Endothelial cell of umbilical vein (primary cell): ENCODE measurements at places on chromosomes 13 and 19.

DNA sequence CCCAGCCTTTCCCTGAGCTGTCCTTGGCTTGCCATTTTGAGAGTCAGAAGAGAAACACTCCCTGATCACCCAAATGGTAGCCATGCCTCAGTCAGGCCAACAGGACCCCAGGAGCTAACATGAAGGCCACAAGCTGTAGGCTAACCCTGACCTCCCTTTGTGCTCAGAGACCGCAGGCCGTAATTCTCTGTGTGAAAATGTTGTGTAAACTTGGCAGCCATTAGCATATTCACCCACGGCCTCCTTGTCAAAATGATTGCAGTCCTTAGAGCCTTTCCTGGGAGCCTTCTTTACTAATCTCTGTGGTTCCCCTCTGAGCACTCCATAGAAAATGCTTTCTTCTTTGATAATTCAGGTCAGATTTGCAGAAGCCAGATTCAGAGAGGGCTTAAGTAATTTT, 418.9 kb downstream of the COG6 start:
- no peak for DNase-seq

DNA sequence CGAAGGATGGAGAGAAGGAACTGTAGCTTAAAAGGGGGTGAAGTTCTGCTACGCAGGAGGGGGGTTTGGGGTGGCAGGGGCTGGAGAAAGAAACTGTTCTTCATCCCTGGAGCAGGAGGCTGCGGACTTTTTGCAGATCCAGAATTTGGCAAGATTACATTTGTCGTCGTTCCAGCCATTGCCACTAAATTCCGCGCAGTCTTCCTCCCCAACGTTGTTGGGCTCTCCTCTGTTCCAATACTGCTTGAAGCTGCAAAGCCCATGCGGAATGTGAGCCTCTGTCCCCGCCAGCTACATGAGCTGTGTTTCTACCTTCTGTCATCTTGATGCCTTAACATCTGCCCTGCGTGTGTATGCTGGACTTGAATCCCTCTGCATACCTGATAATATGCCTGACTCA, 4.3 kb downstream of the CD209 start:
- DNase-seq, result no peak

DNA sequence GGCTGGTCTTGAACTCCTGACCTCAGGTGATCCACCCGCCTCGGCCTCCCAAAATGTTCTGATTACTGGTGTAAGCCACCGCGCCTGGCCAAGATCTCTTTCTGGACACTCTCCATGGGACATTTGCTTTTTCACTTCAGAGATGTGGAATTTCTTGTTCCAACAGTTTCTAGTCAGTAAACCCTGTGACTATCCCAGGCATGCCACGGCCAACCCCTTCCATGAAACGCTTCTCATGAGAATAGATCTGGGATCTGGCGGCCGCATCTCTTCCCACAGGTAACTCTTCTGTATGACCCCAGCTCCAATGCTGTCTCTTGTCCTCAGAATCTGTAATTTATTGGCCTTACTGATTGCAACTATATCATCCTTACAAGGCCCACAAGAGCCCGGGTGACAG, 16.2 kb downstream of the PLPP2 start:
- DNase-seq, result no peak

DNA sequence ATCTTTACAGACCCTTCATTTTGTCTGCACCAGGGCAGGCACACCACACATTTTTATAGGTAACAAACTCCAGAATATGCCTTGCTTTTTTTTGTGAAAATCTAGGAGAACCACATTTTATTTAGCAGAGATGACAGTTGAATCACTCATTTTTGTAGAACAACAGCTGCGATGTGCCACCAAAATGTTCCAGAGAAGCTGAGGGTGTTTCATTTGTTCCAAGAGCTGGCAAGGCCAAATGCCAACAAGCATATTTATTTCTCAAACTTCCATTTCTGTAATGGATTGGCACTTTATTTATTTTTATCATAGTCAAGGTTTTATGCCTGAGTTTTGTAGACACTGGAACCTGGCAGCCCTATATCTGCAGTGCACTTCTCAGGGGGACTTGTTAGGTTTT, 10.4 kb downstream of the OLFM4 start:
- no peak for DNase-seq

DNA sequence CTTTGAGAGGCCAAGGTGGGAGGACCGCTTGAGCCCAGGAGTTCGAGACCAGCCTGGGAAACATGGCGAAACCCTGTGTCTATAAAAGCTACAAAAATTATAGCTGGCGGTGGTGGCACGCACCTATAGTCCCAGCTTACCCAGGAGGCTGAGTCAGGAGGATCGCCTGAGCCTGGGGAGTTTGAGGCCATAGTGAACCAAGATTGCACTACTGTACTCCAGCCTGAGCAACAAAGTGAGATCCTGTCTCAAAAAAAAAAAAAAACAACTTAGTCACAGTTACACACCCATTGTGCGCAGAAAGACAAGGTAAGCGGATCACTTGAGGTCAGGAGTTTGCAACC, 728 bp upstream of the DENND1C start:
- no peak for DNase-seq

DNA sequence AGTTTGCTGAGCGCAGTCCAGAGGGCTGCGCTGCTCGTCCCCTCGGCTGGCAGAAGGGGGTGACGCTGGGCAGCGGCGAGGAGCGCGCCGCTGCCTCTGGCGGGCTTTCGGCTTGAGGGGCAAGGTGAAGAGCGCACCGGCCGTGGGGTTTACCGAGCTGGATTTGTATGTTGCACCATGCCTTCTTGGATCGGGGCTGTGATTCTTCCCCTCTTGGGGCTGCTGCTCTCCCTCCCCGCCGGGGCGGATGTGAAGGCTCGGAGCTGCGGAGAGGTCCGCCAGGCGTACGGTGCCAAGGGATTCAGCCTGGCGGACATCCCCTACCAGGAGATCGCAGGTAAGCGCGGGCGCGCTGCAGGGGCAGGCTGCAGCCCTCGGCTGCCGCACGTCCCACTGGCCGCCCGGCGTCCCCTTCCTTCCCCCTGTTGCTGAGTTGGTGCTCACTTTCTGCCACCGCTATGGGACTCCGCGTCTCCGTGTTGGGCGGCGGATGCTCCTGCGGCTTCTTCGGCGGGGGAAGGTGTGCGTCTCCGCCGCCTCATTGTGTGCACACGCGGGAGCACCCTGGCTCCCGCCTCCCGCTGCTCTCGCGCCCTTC, 772 bp downstream of the GPC6 start:
- DNase-seq, result no peak

- peak; percentile 96 for DNase-seq
Observed at GRCh38 chr13:26584713-26585112, 27.2 kb downstream of the WASF3 start.

DNA sequence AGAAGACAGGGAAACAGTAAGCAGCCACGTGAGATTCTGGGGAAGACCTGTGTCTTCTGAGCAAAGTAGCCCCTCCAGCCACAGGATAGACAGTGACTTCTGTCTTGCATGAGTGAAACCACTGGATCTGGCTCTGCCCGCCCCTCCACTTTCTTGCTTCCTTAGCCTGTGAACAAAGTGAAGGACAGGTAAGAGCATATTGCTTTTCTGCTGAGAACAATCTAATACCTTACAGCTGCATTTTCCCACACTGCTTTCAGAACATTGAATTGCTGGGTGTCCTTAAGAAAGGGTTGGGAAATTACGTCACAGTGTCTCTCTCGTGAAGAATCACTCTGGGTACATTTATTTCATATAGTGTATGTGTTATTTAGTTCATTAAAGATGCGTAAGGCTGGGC, 11.1 kb downstream of the SLC25A15 start:
- no peak for DNase-seq

- no peak for DNase-seq
Observed at GRCh38 chr13:74305876-74306275, 171.7 kb upstream of the KLF12 start.

DNA sequence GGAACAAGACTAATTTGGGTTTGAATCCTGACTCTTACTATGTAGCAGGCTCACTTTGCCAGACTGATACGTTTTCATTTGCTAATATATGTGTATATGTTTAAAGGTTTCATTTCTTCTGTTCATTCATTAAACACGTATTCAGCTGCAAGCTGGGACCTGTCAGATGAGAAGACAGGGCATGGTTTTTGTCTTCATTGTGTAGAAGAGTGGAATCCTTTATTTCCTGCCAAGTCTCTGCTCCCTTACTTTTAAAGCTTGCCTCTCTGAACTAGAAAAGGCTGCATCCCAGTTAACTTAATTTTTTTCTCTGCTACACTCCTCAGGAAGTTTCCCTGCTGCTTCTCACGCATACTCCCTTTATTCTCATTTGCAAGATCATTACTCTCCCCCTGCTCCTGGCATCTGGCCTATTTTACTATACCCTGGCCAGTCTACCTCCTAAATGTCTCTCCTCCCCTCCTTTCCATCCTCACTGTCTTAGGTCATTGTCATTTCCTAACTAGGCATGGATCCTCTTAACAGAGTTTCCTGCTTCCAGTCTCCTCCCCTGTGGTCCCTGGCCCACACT, 141.0 kb upstream of the TMTC4 start:
- no peak for DNase-seq

DNA sequence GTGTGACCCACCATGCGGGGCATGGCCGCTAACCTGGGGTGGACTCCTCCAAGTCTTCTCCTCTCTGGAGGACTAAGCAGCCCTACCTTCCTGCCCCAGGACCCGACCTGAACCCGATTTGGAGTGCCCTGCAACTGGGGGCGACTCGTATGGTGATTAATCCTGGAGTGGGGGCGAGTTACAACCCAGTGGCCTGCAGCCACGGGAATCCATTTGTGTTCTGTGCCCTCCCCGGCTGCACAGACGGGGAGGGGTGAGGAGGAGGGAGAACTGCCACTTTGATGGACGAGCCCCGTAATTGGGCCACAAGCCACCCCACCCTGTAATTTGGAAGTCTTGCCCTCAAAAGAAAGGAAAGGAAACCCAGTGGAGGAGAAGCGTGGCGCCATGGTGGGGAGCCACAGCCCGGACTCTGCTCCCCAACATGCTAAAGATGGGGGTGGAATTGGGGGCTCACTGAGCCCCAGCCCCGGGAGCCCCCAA, 18.0 kb downstream of the PRR36 start:
- no peak for DNase-seq

GRCh38 chr19:51460164-51460992, 2.1 kb upstream of the SIGLEC8 start:
- DNase-seq, result peak; percentile 9

DNA sequence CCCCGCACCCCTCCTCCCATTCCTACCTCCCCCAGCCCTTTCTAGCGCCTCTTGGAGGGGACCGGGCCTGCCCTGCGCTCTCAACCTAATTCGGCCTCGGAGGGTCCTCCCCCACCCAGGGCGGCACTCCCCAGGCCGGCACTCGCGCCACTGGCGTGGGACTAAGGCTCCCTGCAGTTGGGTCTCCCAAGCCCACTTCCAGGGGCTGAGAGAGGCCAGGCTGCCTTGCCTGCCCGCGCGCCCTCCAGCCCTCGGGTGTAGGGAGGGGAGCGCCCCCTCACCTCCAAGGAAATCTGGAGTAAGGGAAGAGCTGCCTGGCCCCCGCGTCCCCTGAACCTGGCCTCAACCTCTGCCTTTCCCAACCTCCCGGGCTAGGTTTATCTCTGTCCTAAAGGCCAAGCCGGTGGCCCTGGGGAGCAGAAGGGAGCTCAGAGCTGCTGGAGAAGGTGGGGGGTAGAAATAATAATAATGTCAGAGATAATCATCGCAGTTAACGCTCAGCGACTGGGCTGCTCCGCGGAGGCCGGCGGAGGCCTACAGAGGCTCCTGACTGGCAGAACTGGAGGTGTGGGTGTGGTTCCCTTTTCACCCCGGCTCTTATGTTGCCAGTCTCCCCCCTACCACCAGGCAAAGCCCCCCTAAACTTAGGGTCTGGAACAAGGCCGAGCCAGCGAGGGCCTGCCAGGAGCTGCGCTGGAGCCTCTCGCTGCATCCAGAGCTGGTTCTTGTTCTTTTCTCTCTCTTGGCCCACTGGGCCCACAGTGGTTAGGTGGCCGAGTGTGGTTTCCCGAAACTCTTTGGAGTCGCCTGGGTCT, 9.6 kb downstream of the ZIC2 start:
- DNase-seq, result no peak

DNA sequence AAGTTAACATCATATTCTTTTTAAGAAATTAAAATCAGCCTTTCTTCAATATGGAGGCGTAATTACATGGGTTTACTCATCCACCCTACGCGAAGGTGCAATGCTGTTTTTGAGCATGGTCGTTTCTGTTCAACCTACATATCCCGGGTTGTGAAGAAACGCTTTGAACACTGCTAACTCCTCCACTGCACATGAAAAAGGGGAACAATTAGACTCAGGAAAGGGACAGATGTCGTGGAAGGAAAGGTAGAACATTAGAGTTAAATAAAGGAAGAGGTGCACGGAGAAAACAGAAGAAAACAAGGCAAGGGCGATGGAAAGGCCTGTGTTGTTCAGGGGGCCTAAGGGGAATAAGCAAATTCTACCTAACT, 4.1 kb downstream of the ZIC5 start:
- DNase-seq, result no peak

DNA sequence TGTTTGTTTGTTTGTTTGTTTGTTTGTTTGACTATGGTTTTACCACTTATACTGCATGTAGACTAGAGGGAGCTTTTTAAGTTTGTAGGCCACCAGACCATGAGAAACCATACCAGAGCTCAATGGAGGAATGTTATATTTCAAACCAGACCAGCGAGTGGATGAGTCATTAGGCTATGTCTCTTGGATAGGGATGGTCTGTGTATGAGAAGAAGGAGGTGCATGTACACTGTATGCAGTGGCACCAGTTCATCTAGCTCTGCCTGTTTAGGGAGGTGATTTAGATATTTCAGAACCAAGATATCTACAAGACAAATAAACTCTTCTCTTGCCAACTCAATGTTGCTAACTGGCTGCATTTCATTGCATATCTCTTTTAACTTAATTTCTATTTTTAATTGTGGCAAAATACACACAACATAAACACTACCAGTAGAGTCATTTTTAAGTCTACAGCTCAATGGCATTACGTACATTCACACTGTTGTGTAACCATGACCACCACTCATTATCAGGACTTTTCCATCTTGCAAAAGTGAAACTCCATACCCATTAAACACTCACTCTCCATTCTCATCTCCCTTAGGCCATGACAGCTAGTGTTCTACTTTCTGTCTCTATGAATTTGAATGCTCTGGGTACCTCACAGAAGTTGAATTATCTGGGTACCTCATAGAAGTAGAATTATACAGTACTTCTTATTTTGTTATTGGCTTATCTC, 29.2 kb downstream of the SYDE1 start:
- no peak for DNase-seq

DNA sequence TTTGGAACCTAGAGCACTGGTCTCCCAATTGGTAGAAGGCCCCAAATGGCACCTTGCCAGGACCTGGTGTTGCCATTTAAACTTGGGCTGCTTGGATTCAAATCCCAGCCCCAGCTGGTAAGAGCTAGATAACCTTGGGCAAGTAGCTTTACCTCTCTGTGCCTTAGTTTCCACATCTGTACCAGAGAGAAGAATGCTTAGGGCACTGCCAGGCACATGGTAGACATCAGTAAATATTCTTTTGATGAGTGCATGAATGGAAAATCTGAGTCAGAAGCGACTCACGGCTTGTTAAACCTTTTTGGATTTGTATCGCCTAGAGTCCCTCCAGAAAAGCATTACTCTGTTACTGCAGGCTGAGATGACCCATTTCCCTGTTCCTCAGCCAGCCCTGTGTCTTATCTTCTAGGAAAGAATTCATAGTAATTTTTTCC, 90.9 kb downstream of the SIPA1L3 start:
- peak; percentile 83 for DNase-seq

- DNase-seq, result no peak
Observed at GRCh38 chr13:84566780-84567179, 684.5 kb upstream of the SLITRK1 start.
